Pancreas (tissue), 10 donors: ENCODE measurements at places on chromosomes 5 and 9.

- no peak for DNase-seq
These were observed 127.8 kb downstream of the KCNIP1 start for GRCh38 chr5:170631466-170632195.

DNA sequence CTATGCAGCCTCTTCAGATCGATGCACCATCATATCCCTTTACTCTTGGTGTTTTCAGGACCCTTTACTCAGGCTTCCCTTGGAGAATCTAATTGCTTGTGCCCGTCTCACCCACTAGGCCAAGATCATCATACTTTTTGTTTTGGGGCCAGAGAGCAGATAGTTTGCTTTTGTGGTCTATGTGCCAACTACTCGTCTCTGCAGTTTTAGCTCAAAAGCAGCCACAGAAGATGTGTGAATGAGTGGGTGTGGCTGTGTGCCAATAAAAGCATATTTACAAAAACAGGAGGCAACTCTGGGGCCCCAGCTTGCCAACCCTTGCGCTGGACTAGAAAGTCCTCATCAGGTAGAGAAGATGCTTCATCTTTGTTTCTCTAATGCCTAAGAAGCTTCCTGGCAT is 216.8 kb downstream of the SEMA5A start:
- no peak for DNase-seq

DNA sequence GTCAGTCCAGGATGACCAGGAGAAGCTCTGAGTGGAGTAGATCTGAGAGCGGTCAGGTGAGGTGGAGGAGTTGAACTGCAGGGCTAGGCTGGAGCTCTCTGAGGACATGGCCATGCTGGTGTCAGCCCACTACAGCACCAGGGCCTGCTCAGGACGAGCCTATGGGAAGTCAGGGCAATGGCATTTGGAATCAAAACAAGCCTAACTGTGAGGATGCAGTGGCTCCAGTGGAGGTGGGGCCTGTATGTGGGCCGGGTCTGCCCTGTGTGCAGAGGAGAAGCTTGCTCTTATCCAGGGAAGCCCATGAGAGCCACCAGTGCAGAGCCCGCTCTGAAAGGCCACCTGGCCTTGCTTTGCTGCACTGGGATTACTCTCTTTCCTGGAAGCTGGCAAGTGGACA is 11.1 kb downstream of the CXCL14 start:
- DNase-seq, result no peak

- no peak for DNase-seq
These were observed 217.4 kb upstream of the ADAMTSL1 start for GRCh38 chr9:18256568-18256967.

- DNase-seq, result no peak
These were observed 370.6 kb downstream of the NTRK2 start for GRCh38 chr9:85040146-85040545.

DNA sequence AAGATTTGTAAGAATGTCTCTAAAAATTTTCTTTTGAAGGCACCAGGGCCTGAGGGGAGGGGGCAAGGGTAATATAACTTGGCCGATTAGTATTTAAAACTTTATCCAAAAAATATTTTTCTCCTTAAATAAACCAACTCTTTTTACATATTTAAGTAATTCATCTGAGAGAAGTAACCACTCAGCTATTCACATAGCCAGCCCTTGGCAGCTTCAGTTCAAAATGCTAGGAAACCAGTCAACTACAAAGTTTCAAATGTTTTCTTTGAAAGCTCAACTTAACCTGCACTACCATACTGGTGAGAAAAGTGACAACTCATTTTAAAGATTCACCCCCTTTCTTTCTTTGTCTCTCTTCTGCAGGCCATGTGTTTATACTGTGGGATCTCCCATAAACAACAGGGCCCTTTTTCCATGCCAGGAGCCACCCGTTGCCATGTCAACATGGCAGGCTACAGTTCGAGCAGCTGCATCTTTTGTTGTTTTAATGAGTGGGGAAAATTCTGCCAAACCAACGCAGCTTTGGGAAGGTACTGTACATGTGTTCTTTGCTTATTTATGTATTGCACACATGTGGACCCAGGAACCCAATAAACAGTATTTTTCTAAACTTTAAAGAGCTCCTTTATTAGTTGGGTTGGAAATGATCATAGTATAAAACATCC is 46.3 kb downstream of the AOPEP start:
- no peak for DNase-seq

GRCh38 chr9:135647884-135648283 is 8.5 kb upstream of the GLT6D1 start:
- no peak for DNase-seq

GRCh38 chr5:175390352-175391083 is 53.5 kb downstream of the DRD1 start:
- DNase-seq, result no peak

DNA sequence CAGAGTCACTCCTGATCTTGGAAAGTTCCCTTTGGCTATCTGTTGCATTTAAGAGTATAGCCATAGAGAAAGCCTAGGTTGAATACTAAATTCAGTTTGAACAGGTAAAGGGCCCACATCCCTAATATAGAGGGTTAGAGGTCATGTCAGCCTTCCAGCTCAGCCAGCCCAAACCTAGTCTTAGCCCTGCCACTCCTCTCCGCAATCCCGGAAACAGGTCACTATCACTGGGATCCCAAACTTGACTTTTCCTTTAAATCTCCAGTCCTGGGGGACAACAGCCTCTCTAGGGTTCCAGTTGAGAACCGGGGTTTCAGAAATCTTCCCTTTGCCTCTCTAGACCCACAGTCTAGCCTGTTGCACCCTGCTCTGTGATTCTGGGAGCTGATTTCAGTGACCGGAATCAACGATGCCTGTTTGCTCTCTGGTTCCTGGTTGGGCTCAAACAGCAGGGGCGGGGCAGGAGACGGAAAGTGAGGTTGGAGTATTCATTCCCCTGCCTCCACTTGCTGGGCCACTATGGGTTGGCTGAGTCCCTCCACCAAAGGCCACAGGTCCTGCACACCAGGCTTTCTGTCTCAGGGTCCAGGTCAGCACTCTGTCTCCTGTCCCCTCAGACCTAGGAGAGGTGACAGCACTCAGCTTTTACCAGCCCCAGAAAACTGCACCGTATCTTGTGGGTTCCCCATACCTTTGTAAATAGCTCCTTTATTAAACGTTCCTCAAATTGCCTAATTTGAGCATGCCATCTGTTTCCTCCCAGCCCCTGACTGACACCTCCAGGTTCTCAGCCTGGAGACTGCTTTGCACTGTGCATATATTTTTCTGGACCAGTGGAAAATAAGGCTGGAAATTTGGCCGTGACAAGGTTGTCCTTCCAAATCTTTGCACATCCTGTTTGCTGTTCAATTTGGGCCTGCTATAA is 23.8 kb upstream of the CPEB4 start:
- no peak for DNase-seq

- no peak for DNase-seq
These were observed 18.4 kb upstream of the C9orf72 start for GRCh38 chr9:27591672-27592071.

DNA sequence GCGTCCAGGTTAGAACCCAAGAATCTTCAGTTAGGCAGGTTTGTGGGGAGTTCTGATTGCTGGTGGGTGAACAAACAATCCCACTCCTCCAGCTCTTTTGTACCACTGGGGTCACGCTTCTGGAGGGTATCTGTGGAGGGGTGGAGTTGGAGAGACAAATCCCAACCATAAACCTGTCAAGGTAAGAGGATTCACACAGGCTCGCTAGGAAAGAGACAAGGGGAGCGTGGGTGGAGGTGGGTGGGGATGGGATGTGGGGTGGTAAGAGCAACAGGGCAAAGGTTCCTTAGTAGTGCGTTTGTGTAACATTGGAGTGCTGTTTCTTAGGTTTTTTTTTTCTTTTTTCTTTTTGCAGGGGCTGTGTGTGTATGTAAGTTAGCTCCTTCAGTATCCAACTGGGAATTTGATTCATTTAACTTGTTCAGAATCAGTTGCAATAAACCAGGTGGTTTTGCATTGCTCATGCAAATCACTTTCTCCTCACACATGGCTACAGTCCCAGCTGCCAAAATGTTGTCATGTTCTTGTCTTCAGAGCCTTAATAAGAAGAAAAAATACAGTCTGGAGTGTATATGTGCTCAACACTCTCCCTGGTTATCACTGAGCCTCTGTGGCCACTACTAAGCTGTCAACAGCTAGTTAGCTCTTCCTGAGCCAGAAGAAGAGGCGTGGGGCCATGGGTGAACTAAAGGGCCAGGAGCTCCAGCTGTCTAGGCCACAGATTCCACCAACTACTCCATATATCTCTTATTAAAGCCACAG is 164.0 kb upstream of the RAD23B start:
- DNase-seq, result no peak

- no peak for DNase-seq
These were observed 88.2 kb upstream of the OSMR start for GRCh38 chr5:38757451-38758245.

DNA sequence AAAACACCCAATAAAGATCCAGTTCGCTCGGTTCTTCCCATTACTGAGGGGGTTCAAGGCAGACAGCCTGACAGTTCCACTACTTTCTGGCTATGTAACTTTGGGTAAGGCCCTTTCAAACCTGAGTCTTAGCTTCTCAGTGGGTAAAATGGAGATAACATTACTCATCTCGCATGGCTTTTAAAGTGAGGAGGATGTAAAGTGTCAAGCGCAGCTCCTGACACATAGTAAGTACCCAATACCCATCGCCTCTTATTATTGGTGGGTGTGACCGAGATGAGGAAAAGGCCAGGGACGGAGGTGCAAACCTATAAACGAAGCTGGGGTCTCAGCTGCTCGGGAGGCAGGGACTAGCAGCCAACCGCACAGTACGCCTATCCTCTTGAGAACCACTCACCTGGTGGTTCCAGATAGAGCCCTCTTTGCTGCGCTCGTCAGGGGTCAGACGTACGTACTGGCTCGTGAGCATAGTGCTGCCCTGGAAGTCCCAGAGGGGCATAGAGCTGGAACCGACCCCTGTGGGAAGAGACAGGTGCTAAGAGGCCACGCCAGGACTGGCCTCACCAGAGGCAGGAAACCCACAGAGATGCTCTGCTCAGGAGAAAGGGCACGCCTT is 584 bp downstream of the LMAN2 start:
- no peak for DNase-seq

- no peak for DNase-seq
These were observed 499.1 kb upstream of the GRIN3A start for GRCh38 chr9:102237520-102237919.

GRCh38 chr5:44329716-44330115 is 59.5 kb downstream of the FGF10 start:
- DNase-seq, result no peak

DNA sequence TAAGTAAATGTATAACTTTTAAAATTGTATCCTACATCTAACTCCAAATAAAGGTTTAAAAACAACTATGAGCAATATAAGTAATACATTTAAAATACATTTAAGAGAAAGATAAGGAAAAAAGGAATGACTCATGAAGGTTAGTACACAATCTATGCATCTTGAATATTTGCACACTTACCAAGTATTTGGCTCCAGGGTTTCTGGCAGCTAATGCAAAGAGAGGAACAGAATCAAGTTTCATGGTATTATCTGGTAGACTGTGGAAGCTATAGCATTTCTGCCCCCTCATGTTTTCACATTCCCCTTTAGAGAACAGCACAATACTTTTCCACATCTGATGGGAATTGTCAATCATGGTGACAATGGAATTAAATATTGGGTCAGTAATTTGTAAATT is 132.1 kb downstream of the COX7C start:
- DNase-seq, result no peak

DNA sequence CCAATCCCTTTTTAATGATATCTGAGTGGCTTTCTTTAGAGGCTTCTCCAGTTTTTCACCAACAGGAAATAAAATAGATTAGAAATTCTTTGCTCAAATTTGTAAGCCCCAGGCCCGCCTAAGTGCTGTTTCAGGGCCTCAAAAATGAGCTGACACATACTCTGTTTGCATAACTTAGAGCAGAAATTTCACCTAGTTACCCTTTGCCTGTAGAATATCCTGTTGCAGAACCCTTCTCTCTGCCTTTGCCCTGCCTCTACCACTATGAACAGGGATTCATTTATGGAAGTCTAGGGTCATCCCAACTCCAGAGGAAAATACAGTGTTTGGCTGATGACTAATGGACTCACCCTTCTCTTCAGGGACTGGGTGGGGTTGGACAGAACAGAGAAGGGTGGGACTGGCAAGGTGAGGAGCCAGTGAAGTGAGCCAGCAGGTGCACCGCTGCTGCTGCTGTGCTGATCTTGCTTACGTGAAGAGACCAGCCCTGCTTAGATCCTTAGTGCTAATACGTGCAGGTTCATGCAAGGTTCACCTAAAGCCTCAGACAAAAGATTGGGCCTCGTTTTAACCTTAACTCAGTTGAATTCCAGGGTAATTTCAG is 22.8 kb downstream of the OSTF1 start:
- DNase-seq, result no peak

- DNase-seq, result no peak
These were observed 34.1 kb upstream of the CPLX2 start for GRCh38 chr5:175837171-175837699.

GRCh38 chr9:117074784-117075520 is 339.9 kb downstream of the ASTN2 start:
- no peak for DNase-seq
